Activated T-cell treated with anti-CD3 and anti-CD28 coated beads for 1 hour (primary cell): ENCODE measurements at places on chromosomes 7 and 10.

- no peak for DNase-seq
These were observed 542.4 kb upstream of the ADARB2 start for GRCh38 chr10:2279711-2280110.

- no peak for DNase-seq
These were observed 17.6 kb upstream of the IMPDH1 start for GRCh38 chr7:128427289-128427891.

- no peak for DNase-seq
These were observed 97.8 kb upstream of the EEPD1 start for GRCh38 chr7:36055207-36055606.

DNA sequence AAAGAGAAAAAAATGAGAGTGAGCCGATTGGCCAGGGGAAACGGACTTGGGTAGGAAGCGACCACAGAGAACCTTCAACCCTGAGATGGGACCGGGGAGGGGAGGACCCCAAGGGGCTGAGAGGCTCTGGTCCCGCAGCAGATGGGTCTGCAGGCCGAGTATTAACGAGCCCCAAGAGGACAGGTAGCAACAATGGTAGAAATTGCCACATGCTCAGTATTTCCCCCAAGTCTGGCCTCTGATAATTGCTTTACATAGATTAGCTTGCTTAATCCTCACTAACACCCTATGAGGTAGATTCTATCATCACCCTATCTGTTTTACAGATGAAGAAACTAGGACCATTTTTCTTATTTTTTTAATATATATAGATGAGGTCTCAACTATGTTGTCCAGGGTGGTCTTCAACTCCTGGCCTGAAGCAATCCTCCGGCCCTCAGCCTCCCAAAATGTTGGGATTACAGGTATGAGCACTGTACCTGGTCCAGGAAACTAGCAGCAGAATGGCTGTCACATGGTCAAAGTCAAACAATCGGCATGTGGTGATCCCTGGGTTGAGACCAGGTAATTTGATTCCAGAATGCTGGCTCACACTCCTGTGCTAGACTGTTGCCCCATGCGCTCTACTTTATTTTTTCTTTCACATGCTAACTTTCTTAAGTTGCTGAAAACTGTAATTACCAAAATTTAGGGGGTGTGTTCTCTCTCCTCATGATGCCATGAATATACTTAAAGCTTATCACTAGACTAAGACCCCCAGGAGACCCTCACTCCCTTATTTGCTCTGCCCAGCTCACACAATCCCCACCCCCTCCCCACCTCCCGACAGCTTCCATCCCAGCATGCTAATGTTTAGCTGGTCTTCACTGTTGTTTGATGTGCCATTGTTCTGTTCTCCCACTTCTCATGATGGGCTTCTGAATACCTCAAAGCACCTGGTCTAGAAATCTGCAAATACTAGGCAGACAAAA is 67.9 kb upstream of the AFAP1L2 start:
- no peak for DNase-seq

GRCh38 chr10:22779331-22780019 is 65.1 kb upstream of the PIP4K2A start:
- no peak for DNase-seq

DNA sequence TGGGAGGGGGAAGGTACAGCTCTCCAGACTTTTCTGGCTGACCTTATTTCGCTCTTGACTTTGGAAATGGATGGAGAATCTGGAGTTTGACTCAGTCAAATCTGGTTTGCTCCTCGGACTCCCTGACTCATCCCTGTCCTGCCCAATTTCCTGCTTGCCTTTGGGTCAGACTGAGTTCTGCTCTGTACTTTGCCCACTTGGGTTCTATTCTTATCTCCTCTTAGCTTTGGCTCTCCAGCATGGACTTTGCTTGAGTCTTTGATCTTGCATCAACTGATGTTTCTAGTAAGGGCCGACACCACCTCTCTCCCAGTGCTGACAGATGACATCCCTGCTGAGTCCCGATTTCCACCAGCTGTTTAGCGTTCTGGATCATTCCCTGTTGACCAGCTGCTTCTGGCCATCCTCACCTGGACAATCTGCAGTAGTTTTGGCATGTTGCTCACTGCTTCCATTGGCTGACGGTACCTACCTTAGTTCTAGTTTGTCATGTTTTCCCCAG is 335.3 kb downstream of the SUGCT start:
- no peak for DNase-seq

GRCh38 chr10:76717141-76717540 is 920.5 kb downstream of the KCNMA1 start:
- no peak for DNase-seq

- DNase-seq, result no peak
These were observed 112.0 kb downstream of the PFKFB3 start for GRCh38 chr10:6314620-6315205.

DNA sequence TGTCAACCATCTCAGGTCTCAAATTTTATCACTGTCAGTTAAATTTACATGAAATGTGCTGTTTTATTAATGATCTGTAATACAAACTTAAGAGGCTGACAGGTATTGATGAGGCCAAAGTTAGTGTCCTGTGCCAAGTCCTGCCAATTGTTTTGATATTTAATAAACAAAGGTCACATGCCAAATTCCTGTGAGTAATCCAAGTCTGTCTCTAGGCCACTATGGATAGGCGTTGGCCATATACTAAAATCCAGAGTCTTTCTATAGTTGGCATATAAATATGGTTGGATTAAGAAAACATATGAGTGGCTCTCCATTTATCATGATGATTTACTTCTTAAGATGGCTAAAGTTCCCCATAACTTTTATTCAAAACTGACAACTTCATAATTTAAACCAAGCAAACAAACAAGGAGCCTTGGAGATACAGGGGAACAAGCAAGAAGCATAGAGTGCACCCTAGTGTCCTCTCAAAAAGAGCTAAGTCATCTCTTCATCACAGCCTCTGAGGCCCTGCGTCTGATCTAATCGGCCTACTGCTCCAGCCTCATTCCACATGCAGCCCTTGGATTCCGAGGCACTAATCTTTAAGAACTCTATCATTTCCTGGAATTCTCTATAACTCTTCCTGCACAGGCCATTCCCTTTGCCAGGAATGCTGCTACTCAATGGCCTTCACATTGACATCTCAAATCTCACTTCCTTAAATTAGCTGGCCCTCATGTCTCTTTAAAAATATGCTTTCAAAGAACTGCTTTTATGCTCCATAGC is 32.7 kb upstream of the NRCAM start:
- no peak for DNase-seq

DNA sequence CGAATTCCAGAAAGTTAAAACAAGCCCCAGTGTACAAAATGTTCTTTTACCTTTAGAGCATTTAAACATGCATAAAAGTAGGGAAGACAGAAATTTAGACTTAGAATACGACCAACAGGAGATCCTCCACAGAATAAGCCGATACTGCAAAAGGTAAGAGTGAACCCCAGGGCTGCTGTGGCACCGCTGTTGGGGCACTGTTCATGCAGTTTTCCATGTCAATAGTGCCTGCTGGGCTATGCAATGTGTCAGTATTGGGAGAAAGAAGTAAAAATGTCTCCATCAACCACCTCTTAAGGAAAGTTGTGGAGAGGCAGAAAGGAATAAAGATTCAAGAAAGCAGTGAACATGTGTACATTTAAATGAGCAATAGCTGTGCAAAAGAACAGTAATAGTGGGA is 326.5 kb upstream of the SEMA3C start:
- no peak for DNase-seq
